ENCODE measurements at places on chromosomes 2 and 18.

GRCh38 chr2:76268484-76268883, 557.8 kb upstream of the GCFC2 start:
- DNase-seq: no peak

- DNase-seq: no peak
These were observed 943 bp downstream of the INPP5D start for GRCh38 chr2:233060980-233061590.

DNA sequence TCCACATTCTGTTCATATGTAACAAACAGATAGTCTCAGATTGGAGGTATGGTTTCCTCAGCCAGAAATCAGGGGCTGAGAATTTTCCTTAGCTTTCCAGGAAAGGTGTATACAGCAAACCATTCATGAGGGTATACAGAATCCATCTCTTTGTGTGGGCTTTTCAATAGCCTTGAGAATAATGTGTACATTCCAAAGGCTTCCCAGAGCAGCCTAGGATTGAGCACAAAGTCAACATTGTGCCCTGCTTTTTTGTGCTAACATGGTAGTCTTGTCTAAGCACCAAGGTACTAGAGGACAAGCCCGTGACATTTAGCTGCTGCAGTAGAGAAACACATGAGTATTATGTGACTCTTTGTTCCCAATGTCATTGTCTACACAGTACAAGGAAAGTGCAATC, 322.1 kb upstream of the TANK start:
- no peak for DNase-seq

DNA sequence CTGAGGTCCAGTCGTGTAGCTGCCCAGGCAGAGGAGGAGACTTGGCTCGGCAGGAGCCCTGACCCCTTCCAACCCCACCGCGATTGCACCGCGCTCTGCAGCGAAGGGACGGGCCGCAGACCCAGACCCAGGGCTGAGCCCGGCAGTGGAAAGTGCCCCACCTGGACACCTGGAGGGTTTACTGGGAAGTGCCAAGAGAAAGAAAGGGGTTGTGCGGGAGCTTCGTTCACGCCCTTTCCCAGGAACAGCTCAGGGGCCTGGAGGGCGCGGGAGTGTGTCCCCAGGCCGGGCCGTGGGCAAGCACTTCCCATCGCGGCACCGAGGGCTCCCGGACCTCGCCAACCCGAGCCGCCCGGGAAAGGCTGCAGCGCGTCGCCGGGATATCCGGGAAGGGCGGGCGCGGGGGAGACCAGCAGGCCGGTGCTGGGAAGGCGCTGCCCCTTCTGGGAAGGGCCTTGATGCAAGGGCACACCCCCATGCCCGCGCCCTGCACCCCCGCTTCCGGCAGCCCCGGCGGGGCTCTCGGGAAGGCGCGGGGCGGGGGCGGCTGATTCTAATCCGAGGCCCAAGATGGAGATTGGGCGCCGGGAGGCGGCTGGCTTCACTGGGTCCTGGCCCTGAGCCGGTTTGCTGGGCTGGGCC, 36.1 kb upstream of the MRPL33 start:
- DNase-seq: no peak

- DNase-seq: peak; percentile 49
These were observed 136.0 kb downstream of the INSIG2 start for GRCh38 chr2:118223992-118224894.

GRCh38 chr2:196528486-196529223, 110.9 kb upstream of the CCDC150 start:
- no peak for DNase-seq

GRCh38 chr2:1655461-1655860, 88.9 kb downstream of the PXDN start:
- DNase-seq: no peak
